ENCODE measurements at places on chromosomes 2 and 18.

DNA sequence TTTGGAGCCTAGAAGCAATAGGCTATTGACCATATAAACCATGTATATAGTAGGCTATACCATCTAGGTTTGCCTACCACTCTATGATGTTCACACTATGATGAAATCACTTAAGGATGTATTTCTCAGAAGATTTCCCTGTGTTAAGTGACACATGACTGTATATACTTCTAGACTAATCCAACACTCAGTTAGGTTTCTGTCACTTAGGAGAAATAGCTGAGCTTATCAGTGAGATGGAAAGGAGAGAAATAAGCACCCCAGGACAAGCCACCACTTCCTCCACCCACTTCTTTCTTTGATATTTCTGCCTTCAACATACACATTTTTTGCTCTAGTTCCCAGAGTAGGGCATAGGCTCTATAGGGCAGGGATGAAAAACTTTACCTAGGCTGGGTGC, 7.8 kb downstream of the PECR start:
- H3K36me3 ChIP-seq = peaks cover 9% of the 10 kb centered on the region
- peaks cover 63% of the 10 kb centered on the region for H3K4me1 ChIP-seq
- no peak overlapping the region for H3K4me3 ChIP-seq

DNA sequence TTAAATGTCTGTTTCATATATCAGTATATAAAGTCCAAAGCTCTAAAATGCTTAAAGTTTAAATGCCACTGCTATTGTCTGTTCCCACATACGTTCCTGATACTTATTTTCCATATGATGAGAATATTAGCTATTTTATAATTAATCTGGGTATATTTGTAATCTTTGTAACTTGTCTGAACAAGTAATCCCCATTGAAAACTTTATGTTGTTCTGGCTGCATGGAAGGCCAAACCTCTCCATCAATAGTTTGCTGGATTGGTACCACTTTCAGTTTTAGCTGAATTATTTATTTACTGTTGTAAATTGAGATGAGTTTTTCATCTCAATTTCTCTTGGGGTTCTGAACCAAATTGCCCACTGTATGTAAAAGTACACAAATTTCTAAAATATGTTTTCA, 1.5 kb downstream of the MBD5 start:
- H3K36me3 ChIP-seq = peaks cover 4% of the 10 kb centered on the region
- DNase-seq = no peak
- H3K4me1 ChIP-seq = peaks cover 6% of the 10 kb centered on the region
- peak overlapping the region; percentile 95 for H3K27ac ChIP-seq
- peak overlapping the region; percentile 88 for H3K4me3 ChIP-seq

- no peak overlapping the region for H3K27ac ChIP-seq
- DNase-seq = no peak
- no peaks in the 10 kb centered on the region for H3K36me3 ChIP-seq
- no peaks in the 10 kb centered on the region for H3K4me1 ChIP-seq
- no peak overlapping the region for H3K4me3 ChIP-seq
- no peaks in the 10 kb centered on the region for H3K27me3 ChIP-seq
Measured at GRCh38 chr2:187313831-187314230, 134.2 kb downstream of the CALCRL start.

GRCh38 chr18:10898417-10898974, 250.9 kb downstream of the PIEZO2 start:
- H3K4me3 ChIP-seq = no peak overlapping the region
- H3K27ac ChIP-seq = no peak overlapping the region
- peaks cover 3% of the 10 kb centered on the region for H3K36me3 ChIP-seq
- peaks cover 11% of the 10 kb centered on the region for H3K4me1 ChIP-seq
- no peaks in the 10 kb centered on the region for H3K27me3 ChIP-seq
- no peak for DNase-seq

GRCh38 chr2:85277416-85278158, 50.2 kb downstream of the TGOLN2 start:
- H3K4me1 ChIP-seq = peaks cover 8% of the 10 kb centered on the region
- H3K27me3 ChIP-seq = no peaks in the 10 kb centered on the region
- H3K4me3 ChIP-seq = no peak overlapping the region
- H3K36me3 ChIP-seq = no peaks in the 10 kb centered on the region
- H3K27ac ChIP-seq = no peak overlapping the region

- no peak overlapping the region for H3K4me3 ChIP-seq
- H3K4me1 ChIP-seq = no peaks in the 10 kb centered on the region
- H3K27ac ChIP-seq = no peak overlapping the region
- no peak for DNase-seq
Measured at GRCh38 chr2:31433541-31433940, 19.0 kb upstream of the XDH start.

DNA sequence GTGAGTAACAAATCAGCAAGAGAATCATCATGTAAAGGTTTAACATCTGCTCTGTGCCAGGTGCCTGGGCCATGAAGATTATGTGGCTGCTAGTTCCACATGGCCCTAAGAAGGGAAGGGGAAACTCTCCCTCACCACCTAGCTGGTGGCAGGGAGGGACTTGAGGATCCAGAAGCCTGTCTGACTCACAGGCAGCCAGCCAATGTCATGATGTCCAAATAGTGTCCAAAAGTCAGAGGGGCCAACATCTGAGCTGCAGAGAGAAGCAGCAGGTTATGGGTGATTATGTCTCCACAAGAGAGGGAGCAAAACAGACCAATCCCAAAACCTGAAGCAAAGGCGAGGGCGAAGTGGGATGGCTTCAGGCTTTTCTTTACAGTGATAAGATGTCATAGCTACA, 61.9 kb upstream of the SPP2 start:
- no peaks in the 10 kb centered on the region for H3K36me3 ChIP-seq
- H3K4me3 ChIP-seq = no peak overlapping the region
- peaks cover 3% of the 10 kb centered on the region for H3K27me3 ChIP-seq
- no peak overlapping the region for H3K27ac ChIP-seq
- H3K4me1 ChIP-seq = no peaks in the 10 kb centered on the region

DNA sequence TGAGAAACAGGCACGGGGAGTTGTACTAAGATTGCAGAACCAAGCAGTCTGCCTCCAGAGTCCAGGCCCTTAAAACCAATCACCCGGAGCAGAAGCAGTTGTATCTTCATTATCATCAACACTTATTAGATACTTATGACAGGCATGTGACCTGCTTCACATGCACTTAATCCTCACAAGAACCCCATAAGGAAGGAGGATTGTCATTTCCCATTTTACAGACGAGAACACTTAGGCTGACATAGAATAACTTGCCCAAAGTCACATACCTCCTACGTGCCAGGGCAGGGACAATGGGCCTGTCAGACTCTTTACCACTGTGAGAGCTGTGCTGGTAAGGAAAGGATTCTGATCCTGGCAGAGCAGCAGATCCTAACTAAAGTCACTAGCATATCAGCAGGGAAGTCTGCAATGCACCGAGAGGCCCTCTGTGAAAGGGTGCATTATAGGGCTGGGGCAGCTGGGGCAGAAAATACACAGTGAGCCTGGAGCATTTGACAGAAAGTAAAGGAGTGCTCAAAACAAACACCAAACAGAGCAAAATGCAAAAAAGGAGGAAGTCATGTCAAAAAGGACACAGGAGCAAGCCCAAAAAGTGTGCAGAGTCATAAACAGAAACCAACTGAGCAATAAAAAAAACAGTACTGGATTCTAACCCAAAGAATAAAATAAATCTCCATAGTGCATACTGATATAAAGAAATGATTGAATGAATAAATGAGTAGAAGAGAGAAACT, 55.9 kb upstream of the SP3 start:
- no peak for DNase-seq
- H3K4me1 ChIP-seq = no peaks in the 10 kb centered on the region
- H3K27ac ChIP-seq = no peak overlapping the region
- no peaks in the 10 kb centered on the region for H3K36me3 ChIP-seq
- no peak overlapping the region for H3K4me3 ChIP-seq

DNA sequence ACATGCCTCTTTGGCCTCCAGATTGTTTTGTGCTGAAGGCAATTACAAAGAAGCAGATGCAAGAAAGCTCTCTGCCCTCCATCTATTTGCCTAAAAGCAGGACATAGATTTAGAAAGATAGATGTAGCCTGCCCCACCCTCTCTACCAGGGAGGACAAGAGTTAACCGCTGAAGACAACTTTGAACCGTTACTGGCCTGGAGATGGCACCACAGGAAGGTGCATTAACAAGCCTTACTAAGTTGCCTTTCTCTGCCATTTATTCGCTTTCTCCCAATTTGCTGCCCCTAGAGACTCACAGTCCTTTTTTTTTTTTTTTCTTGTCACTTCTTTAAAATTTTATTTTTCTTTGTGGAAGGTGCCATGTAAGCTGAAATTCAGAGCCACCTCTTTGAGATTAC, 28.8 kb upstream of the RMDN2 start:
- peaks cover 8% of the 10 kb centered on the region for H3K4me1 ChIP-seq
- DNase-seq = no peak
- no peak overlapping the region for H3K27ac ChIP-seq
- H3K4me3 ChIP-seq = no peak overlapping the region
- no peaks in the 10 kb centered on the region for H3K36me3 ChIP-seq
